ENCODE measurements at places on chromosomes 7 and 10.

DNA sequence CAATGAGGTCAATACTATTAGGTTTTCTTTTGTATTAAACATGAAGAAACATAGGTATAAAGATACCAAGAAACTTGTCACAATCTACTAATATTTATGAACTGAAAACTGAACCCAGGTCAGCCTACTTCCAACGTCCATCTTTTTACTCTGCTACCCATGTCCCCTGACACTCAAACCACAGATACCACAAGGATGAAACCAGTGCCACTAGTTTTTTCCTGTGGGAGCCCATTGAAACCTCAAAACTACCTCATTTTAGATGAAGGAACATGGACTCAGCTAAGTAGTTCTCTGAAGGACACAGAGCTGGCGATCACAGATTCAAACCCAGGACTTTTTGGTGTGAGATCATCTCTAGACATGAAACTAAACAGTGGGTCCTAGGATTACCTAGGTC, 6.8 kb downstream of the TET1 start:
- DNase-seq = no peak

DNA sequence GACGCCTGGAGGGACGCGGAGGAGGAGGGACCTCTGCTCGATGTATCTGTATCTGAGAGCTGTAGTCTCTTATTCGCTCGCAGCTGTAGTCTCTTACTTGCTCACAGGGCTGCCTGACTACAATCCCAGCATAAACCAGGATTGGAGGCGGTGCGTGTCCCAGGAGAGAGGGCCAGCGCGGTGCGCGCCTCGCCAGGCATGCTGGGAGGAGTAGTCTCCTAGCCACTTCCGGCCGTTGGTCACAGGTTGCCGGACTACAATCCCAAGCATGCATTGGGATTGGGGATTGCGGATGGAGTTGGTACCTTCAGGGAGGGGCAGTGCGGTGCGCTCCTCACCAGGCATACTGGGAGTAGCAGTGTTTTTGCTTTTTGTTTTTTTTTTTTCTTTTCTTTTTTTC, 421.7 kb upstream of the NUPR2 start:
- no peak for DNase-seq

GRCh38 chr7:159095979-159096411, 48.7 kb downstream of the VIPR2 start:
- no peak for DNase-seq

- DNase-seq = peak; percentile 21
These were observed 1128.7 kb downstream of the CNTNAP2 start for GRCh38 chr7:147245274-147245673.

DNA sequence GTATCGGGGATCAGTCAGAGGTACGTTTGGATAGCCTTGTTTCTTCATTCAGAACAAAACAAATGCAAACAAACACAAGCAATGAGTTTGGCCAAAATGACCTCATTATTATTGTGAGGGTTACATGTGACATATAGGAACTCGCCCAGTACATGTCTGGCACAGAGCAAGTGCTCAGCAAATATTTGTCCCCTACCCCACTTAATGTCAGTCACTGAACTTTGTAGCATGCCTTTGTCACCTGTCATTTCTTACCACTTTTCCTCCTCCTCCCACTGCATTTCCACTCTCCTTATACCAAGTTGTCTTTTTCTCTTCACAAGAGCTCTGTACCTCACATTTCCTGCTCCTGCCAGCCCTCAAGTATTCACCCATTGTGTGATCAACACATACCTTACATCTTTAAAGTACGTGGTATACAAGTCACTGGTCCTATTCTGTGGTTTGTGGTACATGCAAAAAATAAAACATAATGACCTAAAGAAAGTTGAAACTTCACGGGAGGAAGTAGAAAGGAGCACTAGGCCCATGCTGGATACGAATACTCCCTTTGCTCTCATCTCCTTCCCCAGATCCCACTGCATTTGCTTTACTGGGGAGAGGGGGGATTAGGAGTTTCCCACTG, 236.0 kb downstream of the INHBA start:
- DNase-seq = no peak

DNA sequence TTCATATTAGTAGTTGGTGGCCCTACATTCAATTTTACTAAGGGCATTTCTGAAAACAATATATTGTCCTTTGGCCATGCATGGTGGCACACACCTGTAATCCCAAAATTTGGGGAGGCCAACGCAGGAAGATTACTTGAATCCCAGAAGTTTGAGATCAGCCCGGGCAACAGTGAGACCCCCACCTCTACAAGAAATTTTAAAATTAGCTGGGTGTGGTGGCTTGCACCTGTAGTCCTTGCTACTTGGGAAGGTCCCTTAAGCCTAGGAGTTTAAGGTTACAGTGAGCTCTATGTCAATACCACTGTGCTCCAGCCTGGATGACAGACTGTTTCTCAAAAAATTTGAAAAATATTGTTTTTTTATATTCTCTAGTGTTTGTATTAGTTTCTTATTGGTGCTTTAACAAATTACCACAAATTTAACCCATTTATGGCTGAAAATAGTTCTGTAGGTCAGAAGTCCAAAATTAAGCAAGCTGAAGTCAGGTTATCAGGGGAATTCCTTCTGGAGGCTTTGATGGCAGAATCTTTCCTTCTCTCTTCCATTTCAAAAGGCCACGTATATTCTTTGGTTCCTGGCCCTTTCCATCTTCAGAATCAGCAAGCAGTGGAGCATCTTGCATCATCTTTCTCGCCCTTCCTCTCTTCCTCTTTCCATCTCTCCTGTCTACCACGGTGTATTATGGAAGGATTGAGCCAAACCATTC, 12.4 kb downstream of the CBX3 start:
- no peak for DNase-seq

GRCh38 chr10:2927958-2928840, 139.1 kb upstream of the PFKP start:
- peak; percentile 77 for DNase-seq

DNA sequence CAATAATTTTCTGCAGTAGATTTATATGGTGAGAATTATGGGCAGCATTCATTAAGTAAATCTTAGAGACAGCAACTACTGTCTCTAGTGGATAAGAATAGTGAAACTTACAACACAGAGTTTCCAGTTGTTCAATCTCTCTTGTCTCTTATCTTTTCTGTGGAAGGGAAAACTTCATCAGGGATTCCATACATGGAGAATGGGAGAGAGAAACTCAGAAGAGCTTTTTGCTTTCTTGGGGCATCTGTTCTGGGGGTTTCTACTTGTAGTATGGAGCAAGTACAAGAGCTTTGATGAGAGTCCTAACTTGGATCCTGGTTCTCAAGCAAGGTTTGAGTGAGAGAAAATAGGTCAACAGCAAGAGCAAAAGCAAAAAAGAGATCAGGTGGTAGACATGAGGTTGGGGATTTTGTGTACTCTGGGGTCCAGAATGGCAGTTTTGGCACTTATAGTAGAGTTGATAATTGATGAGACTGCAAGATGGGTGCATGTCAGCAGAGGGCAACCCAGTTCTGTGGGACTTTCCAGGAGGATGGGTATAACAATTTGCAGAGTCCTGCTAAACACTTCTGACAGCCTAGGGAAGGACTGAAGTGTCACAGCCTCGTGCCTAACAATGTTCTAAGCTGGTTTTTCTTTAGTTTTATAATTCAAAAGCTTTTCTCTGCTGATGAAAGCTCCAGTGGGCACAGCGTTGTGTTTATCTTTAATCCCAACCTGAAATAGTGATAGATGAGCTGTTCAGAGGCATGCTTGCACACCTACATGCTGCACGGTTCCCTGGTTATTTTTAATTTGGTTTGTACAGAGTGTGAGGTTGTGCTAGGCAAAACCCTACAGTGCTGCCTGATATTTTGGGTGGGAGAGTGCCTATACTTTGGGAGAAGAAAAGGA, 32.0 kb upstream of the STRIP2 start:
- no peak for DNase-seq

DNA sequence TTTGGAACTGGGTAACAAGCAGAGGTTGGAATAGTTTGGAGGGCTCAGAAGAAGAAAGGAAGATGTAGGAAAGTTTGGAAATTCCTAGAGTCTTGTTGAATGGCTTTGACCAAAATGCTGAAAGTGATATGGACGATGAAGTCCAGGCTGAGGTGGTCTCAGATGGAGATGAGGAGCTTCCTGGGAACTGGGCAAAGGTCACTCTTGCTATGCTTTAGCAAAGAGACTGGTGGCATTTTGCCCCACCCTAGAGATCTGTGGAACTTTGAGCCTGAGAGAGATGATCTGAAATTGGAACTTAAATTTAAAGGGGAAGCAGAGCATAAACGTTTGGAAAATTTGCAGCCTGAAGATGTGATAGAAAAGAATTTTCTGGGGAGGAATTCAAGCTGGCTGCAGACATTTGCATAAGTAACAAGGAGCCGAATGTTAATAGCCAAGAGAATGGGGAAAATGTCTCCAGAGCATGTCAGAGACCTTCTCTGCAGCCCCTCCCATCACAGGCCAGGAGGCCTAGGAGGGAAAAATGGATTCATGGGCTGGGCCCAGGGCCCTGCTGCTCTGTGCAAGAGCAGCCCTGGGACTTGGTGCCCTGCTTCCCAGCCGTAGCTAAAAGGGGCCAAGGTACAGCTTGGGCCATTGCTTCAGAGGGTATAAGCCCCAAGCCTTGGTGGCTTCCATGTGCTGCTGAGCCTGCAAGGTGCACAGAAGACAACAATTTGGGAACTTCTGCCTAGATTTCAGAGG, 3.6 kb downstream of the PDSS1 start:
- DNase-seq = no peak

- DNase-seq = no peak
These were observed 58.9 kb downstream of the TMEM270 start for GRCh38 chr7:73919694-73920375.

GRCh38 chr10:67527351-67527750, 168.6 kb downstream of the CTNNA3 start:
- no peak for DNase-seq

DNA sequence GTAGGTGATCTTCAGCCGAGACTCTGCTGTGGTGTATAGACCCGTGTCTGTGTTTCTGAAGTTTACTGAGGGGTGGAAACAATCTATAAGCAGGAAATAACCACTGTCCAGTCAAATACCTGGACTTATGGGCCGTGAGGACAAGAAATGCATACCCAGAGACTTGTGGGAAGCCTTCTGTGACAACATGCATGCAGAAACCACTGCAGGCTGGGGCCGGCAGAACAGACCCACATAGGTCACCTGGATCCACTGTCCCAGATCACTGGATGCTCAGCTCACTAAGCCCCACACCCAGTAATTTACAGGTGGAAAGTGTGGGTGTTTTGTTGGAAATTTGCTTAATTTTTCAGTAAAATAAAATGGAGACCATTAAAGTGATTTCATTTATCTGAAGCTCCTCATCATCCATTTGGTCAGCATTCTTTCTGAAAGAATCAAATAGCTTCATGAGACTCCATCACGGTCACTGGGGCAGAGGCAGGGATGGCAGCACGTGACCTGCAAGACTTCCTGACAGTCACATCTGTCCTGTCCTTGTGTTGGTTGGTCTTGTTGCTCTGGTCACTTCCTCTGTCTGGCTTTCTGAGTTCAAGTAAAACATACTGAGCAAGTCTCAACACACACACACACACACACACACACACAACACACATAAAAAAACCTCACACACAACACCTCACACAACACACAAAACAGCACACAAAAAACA, 108.3 kb downstream of the TNS3 start:
- no peak for DNase-seq

DNA sequence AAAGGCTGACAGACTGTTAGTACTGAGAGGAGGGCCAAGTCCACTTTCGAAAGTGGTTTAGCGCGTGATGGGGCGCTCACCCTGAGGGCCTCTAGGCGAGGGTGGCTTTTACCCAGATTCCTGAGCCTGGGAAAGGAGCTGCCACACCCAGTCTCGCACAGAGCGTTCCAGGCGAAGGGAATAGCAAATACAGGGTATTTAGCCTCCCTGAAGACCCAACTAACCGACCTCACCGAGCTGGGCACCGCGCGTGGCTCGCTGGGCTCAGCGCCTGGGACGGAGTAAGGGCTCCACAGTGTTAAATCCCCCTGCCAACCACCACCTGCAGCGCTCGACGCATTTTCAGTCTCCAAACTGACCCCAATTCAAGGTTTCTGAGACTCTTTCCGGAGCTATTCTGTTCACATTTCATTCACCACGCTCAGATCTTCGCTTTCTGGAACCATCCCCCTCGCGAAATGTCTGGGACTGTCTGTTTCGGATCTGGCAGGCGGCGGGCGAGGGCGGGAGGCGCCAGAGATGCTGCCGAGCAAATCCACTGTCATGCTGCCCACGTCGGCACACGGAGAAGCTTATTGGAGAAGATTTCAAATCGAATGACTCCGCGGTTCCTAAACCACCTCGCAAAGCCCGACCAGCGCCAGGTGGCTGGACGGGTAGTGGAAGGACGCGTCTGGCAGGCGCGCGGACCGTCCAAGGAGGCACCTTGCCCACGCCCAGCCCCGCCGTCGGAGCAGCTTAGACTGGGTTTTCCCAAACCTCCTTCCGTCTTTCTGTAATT, 1.4 kb upstream of the OSBPL3 start:
- DNase-seq = peak; percentile 81

GRCh38 chr7:140674899-140675701, 2.4 kb downstream of the ADCK2 start:
- no peak for DNase-seq

GRCh38 chr10:78852466-78853240, 216.1 kb upstream of the ZMIZ1 start:
- no peak for DNase-seq

- DNase-seq = no peak
These were observed 79.3 kb downstream of the FZD1 start for GRCh38 chr7:91343420-91343960.

DNA sequence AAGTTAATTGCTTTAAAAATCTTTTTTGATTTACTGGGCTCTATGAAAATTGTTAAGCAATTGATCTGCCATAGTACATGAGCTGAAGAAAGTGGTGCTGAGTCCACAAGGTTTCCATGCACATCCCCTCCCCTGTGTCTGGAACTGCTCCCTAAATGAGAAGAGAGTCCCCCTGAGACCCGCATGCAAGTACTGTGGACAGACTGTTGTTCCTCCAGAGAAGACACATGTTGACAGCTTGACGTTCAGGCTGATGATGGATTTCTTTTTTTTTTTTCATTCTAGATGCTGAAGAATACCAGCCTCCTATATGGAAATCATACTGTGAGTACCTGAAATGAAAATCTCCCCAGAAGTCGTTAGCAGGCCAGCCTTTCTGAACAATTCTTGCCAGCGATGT, 159.8 kb downstream of the CHN2 start:
- DNase-seq = peak; percentile 94

GRCh38 chr7:39621261-39621660, 2.1 kb upstream of the RALA start:
- no peak for DNase-seq

DNA sequence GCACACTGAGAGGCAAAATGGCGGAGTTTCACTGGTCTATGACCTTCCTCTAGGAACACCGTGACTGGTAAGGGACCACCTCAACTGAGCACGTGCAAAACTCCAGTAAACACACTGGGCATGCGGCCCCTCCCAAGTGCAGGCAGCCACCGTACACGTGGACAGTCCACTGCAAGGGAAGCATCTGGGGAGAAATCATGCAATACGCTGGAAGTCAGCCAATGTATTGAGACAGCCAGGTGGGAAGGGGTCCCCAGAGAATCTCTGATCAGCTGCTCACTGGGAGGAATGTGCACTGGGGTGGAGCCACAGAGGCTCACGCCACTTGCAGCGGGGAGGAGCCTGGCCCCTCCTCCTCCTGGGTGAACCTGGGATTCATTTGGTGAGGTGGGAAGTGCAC, 49.3 kb downstream of the CFAP46 start:
- DNase-seq = no peak

All from NCI-H1417 (cell line).